Nephron progenitor cell (in vitro differentiated cells): ENCODE measurements at places on chromosomes 1 and 21.

DNA sequence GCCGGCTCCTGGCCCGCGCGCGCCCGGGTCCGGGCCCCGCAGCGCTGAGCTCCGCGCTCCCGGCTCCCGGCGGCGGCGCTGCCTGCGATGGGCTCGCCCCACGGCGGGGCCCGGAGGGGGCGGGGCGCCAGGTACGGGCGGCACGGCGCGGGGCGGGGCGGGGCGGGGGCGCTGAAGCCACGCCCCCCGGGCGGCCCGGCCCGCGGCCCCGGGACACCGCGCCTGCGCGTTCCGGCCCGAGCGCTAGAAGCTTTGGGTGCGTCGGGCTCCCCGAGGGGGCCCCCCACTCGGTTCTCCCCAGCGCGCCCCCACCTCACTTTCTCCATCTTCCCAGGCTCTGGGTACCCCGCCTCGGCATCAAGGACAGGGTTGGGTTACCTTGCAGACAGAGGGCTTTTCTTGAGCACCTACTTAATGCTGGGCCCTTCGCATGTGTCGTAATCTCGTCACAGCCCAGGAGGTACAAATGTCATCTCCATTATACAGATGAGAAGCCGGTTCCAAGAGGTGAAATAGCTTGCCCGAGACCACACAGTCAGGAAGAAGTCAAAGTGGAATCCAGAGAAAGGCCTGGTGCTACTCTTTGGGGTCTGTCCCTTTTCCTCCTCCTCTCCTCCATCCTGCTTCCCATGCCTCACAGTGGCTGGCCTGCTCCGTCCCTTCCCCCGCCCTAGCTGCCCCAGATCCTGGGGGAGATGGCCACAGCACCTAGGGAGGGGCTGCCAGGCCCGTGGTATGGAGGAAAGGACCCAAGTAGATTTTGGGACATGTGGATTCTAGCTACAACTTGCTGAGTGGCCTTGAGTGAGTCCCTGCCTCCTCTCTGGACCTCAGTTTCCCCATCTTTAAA, 46.5 kb downstream of the RAP1GAP start:
- peak; percentile 82 for DNase-seq

GRCh38 chr1:31182352-31182751, 57.3 kb downstream of the NKAIN1 start:
- peak; percentile 95 for DNase-seq

- no peak for DNase-seq
These were observed 42.7 kb downstream of the MORN1 start for GRCh38 chr1:2348346-2349325.

DNA sequence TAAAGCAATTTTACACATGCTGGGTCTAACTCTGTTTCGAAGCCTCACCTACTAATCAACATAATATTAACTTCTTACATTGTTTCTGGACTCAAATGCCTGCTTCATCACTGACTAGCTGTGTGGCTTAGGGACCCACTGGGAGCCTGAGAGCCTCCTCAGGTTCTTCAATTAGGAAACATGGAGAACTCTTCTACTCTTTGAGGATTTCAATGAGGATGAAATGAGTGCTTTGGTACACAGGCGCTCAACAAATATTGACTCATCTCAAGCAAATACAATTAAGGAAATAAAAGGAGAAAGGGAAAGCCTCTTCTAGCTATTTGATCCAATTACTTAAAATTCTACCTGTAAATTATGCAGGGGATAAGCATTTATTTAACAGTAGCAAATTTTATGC, 84.4 kb upstream of the JAK1 start:
- DNase-seq = no peak

- no peak for DNase-seq
These were observed 8.7 kb downstream of the NPHP4 start for GRCh38 chr1:5983361-5984103.

- DNase-seq = no peak
These were observed 26.2 kb upstream of the A3GALT2 start for GRCh38 chr1:33346927-33347649.

- DNase-seq = no peak
These were observed 2.5 kb upstream of the CD160 start for GRCh38 chr1:145716641-145717345.

GRCh38 chr1:203422656-203423055, 53.0 kb upstream of the PRELP start:
- DNase-seq = no peak

DNA sequence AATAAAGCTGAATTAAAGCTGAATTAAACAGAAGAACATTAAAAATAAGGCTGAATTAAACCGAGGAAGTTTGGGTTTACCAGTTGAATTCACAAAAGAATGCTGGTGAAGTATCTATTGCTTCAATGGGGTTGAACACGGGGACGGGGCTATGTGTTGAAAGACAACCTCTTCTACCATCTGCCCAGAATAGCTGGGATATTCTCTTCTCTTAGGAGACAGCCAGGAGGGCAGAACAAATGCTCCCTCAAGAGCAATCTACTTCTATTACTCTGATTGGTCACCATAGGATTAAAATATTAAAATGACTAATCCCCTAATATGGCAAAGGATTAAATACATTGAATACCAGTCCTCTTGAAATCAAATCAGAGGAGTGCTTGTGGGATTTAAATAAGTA, 68.4 kb downstream of the LPGAT1 start:
- no peak for DNase-seq

- no peak for DNase-seq
These were observed 535.1 kb downstream of the MATN1 start for GRCh38 chr1:30188329-30188728.

GRCh38 chr1:110606657-110607535, 738 bp upstream of the KCNA2 start:
- DNase-seq = peak; percentile 53

DNA sequence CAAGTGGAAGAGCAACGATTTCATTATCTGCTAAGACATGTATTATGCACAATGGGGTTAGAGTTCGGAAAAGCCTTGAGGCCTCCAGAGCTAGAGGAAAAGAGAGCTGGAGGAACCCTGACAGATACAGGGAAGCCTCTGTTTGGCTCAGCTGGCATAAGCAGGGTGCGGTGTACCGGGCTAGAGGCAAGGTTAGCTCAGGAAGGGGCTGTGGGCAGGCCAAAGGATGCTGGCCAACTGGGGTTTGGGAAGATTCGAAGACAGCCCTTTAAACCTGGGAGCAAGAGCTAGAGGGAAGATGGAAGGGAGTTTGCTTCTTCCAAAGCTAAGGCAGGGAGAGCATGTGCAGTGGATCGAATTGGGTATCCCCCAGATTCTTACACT, 107.6 kb upstream of the TLR5 start:
- DNase-seq = no peak

- no peak for DNase-seq
These were observed 18.3 kb downstream of the NFYC start for GRCh38 chr1:40709802-40710278.

- no peak for DNase-seq
These were observed 234.6 kb upstream of the KAZN start for GRCh38 chr1:14363707-14364413.

DNA sequence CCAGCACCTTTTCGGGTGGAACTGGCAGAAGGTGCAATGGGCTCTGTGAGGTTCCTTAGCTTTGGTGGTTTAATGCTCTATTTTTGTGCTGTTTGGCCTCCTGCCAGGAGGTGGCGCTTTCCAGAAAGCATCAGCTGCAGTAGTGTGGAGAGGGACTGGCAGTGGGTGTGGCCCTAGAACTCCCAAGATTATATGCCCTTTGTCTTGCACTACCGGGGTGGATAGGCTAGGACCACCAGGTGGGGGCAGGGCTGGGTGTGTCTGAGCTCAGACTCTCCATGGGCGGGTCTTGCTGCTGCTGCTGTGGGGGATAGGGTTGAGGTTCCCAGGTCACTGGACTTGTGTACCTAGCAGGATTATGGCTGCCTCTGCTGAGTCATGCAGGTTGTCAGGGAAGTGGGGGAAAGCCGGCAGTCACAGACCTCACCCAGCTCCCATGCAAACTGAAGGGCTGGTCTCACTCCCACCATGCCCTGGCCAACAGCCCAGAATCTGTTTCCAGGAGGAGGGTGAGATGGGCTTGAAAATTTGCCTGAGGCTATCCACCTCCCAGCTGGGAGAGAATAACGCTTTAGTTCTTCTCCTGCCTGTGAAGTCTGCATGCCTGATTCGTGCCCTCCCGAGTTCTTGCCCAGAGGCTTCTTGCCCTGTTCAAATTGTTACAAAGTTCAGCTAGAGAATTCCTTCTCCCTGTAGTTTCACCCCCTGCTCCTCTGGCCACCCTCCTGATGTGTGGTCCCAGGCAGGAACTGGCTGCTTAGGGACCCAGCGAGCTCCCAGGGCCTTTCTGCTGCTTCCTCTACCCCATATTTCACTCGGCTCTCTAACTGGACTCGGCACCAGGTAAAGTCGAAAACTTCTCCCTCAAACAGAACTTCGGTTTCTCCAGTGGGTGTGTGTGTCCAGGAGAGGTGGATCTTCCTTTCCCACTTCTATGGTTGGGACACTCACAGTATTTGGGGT, 76.5 kb upstream of the BTG3 start:
- DNase-seq = no peak

DNA sequence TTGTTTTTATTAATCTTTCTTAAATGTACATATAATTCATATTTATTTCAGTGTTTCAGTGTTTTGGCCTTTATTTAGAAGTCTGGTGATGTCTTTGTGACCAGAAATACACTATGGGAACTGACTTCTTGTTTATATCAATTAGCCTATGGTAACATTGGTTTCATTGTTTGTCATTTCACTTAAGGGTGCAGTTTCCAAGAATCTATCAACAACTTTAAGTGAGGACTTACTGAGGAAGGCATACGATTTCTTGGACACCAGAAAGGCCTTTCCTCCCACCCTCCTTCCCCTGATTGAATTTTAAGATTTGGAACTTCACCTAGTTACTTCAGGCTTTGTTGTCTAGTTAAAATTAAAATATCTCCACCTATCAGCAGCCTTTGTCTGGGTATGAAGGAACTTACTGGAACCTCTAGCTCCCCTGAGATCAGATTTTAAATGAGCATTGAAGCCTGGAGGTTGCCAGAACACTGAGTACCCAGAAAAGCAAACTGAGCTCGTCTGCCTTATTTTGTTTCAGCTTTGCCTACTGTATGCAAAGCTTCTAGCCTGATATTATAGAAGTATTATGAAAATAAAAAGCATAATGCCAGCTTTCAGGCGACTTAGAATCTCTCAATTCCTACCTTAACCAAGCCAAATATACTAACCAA, 34.2 kb downstream of the HLCS start:
- no peak for DNase-seq

DNA sequence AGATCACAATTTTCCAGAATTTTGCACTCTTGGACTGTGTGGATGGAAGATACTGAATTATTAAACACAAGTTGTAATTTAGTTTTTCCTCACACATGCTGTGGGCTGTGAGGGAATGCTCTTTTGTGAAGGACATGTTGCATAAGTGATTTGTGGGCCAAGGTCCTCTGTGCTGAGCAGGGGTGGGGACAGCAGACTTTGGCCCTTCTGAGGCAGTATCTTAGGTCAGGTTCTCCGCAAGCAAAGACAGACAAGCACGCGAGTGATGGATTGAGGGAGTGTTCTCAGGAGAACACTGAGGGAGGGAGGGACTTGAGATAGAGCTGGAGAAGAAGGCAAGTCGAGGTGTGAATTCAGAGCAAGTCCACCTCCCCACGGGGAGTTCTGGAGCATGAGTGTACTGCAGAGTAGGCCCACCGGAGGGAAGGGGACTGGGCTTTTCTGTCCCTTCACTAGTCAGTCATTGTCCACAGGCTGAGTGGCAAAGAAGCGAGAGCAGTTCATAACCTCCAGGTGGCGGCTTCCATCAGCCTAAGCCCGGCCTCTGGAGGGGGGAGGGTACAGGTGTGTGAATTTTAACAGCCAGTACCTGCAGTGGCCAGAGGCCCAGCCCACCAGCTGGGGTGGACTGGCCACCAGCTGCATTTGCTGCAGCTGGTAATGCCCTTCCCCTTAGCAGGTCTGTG, 19.1 kb upstream of the CD101 start:
- no peak for DNase-seq

- DNase-seq = no peak
These were observed 16.9 kb downstream of the SLC2A1 start for GRCh38 chr1:42941640-42942330.

- no peak for DNase-seq
These were observed 3.1 kb downstream of the IBA57 start for GRCh38 chr1:228168563-228169270.

GRCh38 chr1:996851-997712, 2.8 kb downstream of the HES4 start:
- no peak for DNase-seq

DNA sequence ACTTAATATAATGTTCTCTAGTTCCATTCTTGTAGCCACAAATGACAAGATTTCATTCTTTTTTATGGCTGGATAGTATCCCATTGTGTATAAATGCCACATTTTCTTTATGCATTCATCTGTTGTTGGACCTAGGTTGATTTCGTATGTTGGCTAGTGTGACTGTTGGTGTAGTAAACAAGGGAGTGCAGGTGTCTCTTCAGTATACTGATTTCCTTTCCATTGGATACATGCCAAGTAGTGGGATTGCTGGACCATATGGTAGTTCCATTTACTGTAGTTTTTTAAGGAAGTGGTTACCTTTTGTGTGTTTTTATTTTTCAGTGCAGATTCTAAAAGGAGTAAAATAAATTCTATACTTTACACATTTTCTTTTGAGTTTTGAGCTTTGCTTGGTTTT, 5.7 kb downstream of the PARK7 start:
- no peak for DNase-seq

DNA sequence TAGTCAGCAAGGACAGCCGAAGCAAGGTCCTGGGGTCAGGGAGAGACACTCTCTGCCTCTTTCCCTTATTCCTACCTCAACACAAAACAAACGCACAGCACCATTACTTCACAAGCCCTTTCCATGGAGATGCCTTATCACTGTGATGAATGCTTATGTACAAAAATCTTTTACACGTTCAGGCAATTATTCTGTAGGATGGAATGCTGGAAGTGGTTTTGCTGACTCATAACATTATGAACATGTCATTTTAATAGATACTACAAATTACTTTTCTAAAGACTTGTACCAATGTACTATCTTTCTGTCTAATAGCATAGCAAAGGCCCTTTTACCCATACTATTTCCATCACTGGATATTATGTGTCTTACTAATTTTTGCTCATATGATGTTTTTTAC, 98.4 kb downstream of the TTLL7 start:
- no peak for DNase-seq

- DNase-seq = no peak
These were observed 197.7 kb downstream of the CRB1 start for GRCh38 chr1:197465528-197466327.

- no peak for DNase-seq
These were observed 28.2 kb upstream of the CTSK start for GRCh38 chr1:150836129-150836773.

DNA sequence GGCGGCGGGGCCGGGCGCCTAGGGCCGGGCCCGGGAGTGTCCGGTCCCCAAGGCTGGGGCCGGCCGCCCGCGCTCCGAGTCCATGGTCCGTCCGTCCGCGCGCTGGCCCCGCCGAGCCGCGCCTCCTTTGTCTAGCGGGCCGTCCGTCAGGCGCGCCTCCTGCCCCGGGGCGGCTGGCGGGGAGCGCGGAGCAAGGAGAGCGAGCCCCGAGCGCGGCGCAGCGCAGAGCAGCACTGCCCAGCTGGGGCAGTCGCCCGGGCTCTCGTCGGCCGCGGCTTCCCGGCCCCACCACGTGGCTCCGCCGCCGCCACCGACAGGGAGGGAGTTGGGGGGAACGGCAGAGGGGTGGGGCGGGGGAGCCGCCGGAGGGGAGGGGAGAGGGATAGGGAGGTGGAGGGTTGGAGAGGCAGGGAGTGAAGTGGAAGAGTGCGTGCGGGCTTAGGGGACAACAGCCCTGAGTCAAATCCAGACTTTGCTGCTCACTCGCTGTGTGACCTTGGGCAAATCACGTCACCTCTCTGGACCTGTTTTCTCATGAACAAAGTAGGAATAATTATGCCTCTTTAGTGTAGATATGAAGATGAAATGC, at the start of gene NKAIN1:
NKAIN1 (minus strand) TSS at position 235 of the 589 bp plus-strand sequence. CDS start 340 bp downstream, outside the sequence.
- peak; percentile 74 for DNase-seq
